GM04503 (cell line): ENCODE measurements at places on chromosomes 2 and 18.

DNA sequence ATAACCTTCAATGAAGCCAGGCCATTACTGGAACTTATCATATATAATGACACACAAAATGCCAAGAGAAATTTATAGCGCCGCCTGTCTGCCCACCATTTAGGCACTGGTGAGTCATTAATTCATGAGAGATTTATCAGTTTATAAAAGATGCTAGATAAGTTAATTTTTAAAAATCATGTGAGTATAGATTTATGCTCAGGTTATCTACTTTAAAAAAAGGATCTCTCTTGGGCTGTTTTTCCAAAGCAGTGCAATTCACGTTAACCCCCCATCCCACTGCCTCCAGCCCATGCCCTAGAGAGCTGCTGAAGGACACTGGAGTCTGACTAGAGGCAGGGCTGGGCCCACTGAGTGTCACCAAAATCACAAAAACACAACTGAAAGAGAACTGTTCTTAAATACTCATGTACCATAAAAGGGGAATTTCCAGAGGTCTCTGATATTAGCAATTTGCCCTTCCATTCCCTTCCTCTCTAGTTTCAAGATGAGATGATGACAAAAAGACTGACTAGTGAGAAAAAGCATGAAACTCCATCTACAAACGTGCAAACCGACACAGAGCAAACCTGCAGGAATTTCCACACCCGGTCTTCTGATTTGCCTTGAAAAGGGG lies 160.8 kb downstream of the BCL2 start:
- DNase-seq: no peak

- DNase-seq: peak; percentile 64
These were observed 47.5 kb downstream of the ZFP36L2 start for GRCh38 chr2:43178602-43179542.

GRCh38 chr2:128466376-128466775 lies 147.7 kb upstream of the HS6ST1 start:
- DNase-seq: no peak

- DNase-seq: no peak
These were observed 27.3 kb upstream of the MLPH start for GRCh38 chr2:237459741-237460174.

GRCh38 chr2:39107724-39108273 lies 13.1 kb downstream of the SOS1 start:
- DNase-seq: no peak

DNA sequence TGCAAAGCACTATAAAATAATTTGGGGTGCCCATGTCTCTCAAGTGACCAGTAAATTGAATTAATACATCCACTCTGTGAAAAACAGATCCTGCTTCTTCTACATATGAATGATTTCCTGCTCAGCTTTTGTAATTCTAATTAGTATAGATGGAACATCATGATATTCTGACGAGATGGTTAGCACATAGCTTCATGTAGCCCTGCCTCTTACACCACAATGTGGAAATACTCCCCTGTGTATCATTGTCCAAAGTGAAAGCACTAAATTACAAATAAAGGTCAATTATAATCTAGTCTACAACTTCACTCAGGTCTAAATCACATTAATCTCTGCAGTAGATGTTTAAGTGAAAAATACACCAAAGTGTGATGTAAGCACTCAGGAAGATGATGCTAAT lies 32.9 kb upstream of the SYT4 start:
- no peak for DNase-seq

DNA sequence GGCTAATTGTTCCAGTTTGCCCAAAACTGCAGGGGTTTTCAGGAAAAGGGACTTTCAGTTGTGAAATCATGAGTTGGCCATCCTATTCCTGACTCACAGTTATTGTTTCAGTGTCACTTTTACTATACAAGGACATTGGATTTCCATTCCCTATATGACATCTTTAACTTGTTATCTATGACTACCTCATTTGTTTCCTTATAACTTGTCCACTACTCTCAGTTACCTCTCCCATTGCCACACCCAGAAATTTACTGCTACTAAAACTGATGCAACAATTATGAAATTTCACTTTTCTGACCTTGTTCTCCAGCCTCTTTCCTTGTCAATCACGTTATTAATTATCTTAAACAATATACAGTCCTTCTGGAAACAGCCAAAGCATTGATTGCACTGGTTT lies 116.5 kb upstream of the ZNF804A start:
- no peak for DNase-seq

DNA sequence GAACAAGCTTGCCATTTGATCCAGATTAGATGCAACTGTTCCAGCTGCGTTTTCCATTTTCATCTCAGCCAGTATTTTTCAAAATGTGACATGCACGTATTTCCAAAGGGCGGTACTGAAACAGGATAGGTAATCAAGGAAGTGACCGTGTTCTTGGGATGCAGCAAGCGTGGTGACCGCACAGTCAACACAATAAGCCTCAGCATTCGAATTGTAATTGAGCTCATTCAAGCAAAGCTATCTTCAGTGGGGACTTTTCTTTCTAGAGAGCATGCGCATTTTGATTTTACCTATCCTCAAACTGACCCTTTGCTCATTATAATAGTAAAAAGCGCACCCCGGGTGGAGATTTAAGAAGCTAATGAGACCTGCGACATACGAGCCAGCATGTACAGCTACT lies 3.4 kb upstream of the ALPP start:
- DNase-seq: no peak

DNA sequence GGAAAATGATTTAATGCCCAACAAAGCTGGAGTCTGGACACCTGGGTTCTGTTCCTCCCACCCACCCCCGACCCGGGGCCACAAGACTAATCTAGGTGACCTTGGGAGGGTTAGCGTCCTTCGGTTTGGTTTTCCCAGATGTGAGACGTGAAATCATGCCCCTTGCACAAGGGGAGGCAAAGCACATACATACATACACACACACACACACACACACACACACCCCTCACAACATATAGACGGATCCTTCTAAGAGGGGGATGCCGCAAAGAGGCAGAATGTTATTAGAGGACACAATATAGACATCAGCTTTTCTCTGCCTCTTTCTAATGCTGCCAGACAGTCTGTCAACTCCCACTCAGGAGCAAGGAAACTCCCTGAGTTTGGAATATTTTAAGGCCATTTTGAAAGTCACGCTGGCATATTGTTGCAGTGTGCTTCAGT lies 616 bp upstream of the RBMS1 start:
- no peak for DNase-seq

- DNase-seq: no peak
These were observed 48.8 kb downstream of the EIF5B start for GRCh38 chr2:99386011-99386410.

- DNase-seq: no peak
These were observed 318.1 kb upstream of the NT5C1B start for GRCh38 chr2:18907508-18907907.

- no peak for DNase-seq
These were observed 57.7 kb downstream of the ODC1 start for GRCh38 chr2:10390369-10390801.

- DNase-seq: no peak
These were observed 51.0 kb downstream of the PKDCC start for GRCh38 chr2:42098571-42099437.

DNA sequence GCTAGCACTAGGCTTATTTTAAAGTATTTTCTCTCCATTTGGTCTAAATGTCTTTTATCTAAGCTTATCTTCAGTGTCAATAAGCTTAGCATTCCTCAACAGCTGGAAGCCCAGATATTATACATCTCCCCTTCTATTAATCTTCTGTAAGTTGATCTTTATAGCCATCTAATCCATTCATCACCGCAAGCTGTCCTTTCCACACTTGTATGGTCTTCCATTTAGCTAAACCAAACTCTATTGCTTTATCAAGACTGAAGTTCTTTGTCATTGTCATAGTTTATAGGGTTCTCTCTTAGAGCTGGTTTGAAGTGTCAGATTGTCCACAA lies 101.3 kb upstream of the GPR45 start:
- DNase-seq: no peak

GRCh38 chr2:25821225-25822056 lies 56.8 kb downstream of the ASXL2 start:
- no peak for DNase-seq

DNA sequence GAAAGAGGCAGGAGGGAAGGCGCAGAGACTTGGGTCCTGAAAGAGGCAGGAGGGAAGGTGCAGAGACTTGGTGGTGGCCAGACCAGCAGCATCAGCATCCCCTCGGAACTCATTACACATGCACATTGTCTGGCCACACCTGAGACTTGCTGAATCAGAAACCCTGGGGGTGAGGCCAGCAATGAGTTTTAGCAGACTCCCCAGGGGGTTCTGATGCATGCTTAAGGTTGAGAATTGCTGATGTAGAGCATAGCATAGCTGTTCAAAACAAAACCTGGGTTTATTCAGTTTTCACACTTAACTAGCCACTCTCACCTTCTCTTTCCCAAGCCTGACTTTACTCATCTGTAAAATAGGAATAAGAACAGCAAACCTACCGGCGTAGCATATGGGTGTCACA lies 122.9 kb downstream of the MRO start:
- no peak for DNase-seq

- no peak for DNase-seq
These were observed 88.8 kb upstream of the FAM117B start for GRCh38 chr2:202545931-202546330.

DNA sequence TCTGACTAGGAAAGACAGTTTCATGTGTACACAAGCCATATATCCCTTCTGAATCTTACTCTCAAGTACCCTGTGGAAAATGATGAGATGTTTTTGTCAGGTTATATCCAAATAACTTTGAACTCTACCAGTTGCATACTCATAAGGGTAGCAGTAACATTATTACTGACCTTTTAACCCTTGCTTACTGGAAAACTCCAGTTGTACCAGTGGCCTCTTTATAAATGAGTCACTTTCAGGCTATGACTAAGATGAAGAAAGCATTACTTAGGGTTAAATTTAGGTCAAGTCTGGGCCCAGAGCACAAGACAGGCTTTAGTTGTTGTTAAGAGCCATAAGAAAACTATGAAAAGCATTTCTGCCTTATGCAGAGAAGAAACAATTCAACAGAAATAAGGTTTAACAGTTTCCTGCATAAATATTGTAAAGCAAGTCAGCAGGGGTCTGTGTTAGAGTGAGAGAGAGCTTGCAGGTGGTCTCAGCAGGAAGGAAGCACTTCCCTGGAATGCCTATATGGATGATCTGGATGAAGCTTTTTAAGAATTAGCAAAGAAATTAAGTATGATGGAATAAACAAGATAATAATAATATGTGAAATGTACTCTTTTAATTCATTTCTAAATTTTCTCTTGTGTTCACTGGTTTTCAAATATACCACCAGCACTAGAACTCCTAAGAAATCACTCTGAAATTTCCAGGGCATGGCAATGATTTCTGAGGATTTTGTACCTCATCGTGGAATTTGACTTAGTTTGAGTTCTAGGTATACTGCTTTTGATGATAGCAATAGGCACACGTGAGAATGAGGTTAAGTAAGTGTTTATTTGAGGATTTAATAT lies 126.6 kb downstream of the UBE2E3 start:
- peak; percentile 80 for DNase-seq

GRCh38 chr2:167745667-167746066 lies 501.7 kb downstream of the STK39 start:
- no peak for DNase-seq

DNA sequence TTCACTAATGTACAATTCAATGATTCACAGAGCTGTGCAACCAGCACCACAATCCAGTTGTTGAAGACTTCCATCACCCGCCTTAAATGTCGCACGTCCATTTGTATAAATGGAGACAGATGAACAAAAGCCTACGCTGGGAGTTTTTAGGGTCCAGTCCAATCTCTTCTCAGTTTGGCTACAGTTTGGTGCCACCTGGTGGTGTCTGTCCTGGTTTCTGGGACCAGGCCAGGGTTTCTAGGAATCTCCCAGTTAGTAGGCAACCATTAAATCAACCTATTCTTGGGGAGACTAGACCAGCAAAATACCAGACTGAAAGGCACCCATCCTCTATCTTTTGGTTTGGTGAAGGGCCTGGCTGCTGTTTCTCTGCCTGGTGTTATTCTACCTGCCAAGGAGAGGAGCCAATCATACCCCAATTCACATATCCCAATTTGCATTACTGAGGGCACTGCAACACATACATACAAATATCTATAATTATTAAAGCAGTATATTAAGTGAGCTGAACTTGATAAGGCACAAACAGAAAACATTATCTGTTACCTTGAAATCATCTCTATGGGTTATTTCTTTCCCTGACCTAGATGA lies 3.2 kb upstream of the DDX1 start:
- DNase-seq: no peak
